Inflammatory macrophage (primary cell): ENCODE measurements at places on chromosomes 11 and 22.

- no peak for DNase-seq
These were observed 48.0 kb downstream of the IGLL1 start for GRCh38 chr22:23531966-23532705.

DNA sequence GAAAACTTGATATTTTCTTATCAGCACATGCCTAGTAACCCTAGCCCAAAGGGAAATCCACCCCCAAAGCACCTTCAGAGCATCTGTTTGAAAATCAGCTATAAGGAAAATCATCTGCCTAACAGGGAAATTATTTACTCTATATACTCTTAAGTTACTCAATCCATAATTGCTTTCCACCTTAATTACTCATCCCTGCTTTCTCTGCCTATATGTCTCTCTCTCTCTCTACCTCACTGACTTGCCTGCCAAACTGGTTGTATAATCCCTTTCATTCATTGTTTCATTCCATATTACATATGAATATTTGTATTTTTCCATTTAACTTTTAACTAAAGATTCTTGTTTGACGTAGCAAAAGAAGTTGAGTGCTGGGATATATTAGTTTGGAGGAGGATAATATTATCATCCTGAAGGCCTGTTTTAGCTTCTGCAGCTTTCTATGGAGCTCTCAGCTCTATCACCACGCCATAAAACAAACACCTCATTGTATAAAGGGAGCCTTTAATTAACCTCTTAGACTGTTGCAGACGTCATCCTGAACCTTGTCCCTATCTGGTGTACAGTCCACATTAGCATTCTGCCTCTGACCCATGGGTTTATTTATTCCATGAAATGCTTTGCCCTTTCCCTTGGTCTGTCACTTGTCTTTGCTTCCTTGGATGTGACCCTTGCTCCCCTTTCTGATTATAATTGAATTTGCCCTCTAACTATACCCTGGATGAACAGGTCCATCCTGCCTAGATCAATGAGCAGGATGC lies 98.9 kb downstream of the INSC start:
- DNase-seq, result no peak

DNA sequence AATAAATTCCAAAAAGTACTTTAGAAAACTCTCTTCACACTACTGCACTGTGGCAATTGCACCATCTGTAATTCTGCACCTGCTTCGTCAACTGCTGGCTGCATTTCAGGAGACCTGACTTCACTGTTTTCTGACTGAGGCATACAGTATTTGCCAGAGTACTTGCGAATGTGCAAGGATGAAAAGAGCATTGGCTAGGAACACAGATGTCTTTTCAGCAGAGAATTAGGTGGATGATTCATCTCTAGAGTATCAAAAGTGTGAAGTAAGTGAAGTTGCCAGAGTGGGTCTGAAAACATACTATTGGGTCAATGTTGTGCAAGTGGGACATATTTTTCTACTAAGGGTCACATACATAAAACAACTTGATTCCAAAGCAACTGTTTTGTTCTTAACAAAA lies 427.5 kb upstream of the CCDC90B start:
- DNase-seq, result no peak

GRCh38 chr11:133955081-133955891 lies 1.5 kb downstream of the IGSF9B start:
- DNase-seq, result no peak

DNA sequence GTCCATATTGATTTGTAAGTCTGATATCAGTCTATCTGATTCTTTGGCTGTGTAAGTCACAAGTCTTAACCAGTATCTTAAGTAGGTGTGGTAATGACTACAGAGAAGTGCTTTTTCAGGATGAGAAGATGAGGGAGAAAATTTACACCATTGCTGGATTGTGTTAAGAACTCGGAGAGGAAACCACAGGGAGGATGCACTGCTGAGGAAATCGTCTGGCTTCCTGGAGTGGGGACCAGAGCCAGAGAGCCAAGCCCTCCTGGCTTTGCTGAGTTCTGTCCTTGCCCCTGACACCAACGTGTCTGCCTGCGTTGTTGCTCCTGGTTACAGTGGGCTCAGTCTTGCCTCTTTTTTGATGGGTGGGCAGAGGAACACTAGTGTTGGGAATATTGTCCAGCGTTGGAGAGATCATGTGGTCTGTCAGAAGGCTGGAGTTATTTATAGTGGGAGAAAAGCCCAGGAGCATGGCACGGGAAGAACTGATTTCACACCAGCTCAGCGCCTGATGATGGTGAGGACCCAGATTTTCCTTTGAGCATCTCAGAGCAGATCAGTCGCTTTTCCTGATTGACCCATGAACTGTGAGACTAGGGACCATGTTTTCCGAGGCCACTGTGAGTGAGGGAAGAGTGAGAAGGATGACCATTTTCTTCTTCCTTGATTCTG lies 29.6 kb downstream of the MARK2 start:
- DNase-seq, result no peak

- no peak for DNase-seq
These were observed 106.0 kb upstream of the ISX start for GRCh38 chr22:34960005-34960404.

DNA sequence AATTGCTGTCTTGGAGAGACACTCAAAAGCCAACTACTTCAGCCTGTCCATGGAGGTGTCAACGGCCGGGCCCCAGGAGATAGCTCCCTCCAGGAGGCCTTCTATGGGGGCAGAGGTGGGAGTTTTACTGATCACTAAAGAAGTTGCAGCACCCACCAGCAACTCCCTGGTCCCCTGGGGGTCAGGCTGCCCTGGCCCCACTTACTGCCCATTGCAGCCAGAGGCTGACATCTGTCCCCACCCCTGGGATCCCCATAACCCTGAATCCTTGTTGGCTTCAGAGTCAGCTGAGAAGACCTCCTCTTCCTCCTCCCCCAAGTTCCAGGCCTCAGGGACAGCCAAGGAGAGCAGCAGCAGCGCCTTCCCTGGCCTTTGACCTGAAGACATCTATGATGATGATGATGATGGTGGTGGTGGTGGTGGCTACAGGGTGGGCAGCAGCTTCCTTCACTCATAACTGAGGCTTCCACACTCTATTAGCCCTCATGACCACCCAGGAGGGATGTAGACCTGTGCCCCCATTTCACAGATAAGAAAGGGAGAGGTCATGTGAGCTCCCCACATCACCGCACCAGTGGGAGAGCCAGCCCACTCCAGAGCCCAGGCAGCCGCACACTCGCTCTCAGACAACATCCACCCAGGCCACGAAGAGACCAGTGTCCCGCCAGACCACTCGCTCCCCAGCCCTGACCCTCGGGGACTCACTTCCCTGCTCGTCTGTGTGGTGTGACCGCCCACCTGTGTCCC lies 43.8 kb upstream of the FGF3 start:
- DNase-seq, result no peak

DNA sequence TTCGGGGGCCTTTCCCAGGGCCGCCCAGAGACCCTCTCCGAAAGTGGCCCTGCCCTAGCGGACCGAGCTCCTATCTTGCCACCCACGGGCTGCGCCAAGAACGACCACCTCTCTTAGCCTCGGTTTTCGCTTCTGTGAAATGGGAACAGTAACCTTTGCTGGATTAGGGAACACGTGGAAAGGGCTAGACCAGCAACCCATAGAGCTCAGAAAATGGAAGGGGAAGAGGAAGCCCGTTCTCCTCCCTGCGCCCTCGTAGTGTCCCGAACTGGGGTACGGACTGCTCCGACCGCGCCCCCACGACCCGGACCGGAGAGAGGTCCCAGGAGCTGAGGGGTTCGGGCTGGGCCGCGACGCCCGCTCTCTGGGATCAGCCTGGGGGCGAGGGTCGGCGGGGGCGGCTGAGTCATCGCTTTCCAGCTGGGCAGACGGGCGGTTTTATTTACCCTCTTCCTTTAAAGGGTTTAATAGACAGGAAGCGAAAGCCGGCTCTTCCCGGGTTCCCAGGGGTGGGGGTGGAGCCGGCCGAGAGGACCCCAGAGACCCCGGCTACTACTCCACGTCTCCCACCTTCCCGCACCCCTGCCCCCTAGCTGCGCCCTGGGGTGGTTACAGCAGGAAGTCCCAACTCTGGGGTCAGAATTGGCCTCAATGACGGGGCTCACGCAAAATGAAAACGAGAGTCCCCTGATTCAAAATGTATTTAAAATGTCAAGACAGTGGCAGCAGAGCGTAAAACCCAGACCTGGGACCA lies 907 bp upstream of the PHLDA2 start:
- peak; percentile 51 for DNase-seq

GRCh38 chr22:35054064-35054463 lies 11.9 kb upstream of the ISX start:
- no peak for DNase-seq

DNA sequence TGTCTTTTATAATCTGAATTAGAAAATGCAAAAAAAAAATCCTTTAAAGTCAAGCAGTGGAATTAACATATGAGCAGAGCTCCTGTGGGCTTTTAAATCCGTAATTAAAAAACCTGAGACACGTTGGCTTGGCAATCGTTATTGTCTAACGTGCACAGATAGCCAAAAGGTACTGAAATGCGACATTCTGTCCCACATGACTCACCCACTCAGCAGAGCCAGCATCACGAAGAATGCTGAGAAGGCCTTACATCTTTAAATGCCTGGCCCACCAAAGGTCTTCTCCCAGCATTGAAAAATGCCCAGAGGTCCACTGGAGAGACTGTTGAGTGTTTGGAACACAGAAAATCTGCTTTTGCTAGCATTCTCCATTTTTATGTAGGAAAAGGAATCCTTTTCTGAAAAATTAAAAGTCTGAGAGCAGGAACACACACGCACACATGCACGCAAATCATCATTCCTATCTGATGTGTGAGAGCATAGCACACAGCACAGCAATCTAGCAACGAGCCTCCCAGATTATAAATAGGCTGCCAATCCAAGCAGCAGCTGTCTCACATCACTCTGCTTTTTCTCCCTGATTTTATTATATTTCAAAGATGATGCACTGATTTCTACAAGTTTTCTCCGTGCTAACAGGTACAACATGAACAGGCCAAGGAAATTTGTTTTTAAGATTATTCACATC lies 94.5 kb downstream of the PHF21A start:
- no peak for DNase-seq

DNA sequence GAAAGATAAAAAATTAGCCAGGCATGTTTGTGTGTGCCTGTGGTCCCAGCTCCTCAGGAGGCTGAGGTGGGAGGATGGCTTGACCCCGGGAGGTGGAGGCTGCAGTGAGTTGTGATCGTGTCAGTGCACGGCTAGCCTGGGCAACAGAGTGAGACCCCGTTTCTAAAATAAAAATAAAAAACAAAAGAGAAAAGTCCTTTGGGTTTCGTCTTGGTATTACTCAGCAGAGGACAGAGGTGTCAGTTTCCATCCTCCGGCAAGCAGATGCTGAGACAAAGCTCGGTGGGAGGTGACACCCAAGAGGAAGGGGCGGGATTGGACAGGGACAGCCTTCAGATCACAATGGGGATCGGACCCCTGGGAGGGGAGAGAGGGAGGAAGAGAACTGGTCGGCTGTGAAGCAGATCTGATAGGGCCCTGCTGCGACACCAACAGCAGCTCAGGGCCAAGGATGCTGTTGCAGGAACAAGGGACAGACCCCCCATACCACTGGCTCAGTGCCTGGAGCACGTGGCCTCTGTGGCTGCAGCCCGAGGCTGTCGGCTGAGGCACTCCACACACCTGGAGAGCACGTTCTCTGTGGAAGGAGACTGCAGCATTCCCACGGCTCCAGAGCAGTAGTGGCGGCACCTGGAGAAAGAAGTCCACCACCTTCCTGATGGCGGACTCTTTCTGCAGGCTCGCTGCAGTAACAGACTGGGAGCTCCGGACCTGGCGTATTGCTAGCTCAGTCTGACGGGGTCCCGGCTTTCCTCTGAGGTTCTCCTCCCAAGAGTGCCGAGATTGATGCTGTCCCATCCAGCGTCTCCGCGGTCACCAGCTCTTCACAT lies 5.2 kb upstream of the BID start:
- no peak for DNase-seq

GRCh38 chr22:25621986-25622385 lies 57.5 kb downstream of the GRK3 start:
- DNase-seq, result no peak

DNA sequence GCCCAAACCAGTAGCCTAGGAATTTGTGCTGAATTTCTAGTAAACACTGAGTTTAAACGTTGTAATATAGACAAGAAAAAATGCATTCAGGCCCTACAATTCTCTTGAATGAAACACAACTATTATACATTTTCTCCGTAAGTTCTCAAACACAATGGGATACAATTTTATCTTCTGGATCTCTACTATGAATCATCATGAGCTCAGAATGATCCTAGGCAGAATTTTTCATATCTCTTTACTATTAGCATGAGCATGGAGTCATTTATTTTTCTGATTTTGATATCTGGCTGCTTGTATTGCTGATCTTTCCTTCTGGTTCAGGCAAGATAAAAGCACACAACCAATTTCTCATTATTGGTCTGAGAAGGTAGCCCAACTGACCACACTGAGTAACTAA lies 1123.4 kb upstream of the RAG2 start:
- DNase-seq, result no peak

- peak; percentile 12 for DNase-seq
These were observed 59.5 kb downstream of the TNRC6B start for GRCh38 chr22:40237241-40237640.

- no peak for DNase-seq
These were observed 79.4 kb downstream of the ETS1 start for GRCh38 chr11:128507936-128508335.

- no peak for DNase-seq
These were observed 708 bp downstream of the MAML2 start for GRCh38 chr11:96342014-96342960.

DNA sequence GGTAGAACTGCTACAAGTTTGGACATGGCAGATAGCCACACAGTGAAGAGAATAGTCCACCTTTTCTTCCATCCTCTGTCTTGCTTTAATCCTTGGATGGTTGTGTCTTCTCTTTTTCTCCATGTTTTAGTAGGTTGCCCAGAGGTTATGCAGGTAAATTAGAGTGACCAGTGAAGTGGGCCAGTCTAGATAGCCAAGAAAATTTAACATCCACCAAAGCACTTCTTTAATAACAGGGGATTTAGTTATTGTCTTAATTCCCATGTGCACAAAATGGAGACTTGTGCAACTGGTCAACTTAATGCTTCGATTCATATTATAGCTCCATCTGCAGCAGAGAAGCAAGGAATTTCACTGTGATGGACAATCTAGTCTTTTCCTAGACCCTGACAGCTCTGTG lies 58.8 kb upstream of the RCN1 start:
- no peak for DNase-seq

DNA sequence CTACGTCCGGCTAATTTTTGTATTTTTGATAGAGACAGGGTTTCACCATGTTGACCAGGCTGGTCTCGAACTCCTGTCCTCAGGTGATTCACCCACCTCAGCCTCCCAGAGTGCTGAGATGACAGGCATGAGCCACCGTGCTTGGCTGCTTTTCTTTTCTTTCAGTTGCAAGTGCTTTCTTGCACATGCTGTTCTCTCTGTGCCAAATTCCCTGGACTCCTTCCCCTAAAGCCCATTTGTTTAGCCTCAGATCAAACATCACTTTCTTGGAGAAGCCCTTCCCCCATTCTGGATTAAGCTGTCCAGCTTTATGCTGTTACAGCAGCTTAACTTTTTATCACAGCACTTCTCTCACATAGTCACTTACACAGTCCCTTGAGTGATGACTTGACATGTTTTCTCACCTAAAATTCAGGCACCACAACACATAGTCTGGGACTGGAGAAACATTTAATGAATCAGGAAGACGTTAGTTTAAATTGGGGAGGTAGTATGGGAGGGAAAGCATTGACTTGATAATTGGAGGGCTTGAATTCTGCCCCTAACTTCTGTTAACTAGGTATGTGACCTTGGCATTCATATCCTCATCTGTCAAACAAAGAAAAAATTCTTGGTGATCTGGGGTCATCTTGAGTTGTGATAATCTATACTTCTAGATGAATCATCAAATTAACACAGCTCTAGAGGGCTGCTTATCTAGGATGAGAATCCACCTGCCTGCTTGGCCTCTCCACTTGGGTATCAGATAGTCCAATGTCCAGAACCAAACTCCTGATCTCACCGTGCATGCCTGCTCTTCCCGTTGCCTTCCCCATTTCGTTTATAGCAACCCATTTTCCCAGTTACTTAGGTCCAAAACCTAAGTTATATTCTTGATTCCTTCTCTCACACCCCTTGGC lies 18.4 kb downstream of the ACO2 start:
- no peak for DNase-seq
